SK-MEL-5 (cell line): ENCODE measurements at places on chromosomes 12 and 14. TPM values are rescaled to one million over a fixed set of nuclear protein-coding genes. Genes with fewer than 3 reads are reported as not detected.

CCDC175 gene
- total RNA-seq, result not detected in 2 replicates

SALL2 gene
- 0.85 and 1.6 TPM in 2 replicates for total RNA-seq

BEST3 gene
- not detected in 2 replicates for total RNA-seq

BCL2L14 gene
- total RNA-seq, result not detected in 2 replicates

TMEM179 gene
- total RNA-seq, result 0.32 and 0.88 TPM in 2 replicates
